Naive thymus-derived CD4-positive, alpha-beta T cell (primary cell): ENCODE measurements at places on chromosomes 12 and 14. TPM values are rescaled to one million over a fixed set of nuclear protein-coding genes. Genes with fewer than 3 reads are reported as not detected.

DNA sequence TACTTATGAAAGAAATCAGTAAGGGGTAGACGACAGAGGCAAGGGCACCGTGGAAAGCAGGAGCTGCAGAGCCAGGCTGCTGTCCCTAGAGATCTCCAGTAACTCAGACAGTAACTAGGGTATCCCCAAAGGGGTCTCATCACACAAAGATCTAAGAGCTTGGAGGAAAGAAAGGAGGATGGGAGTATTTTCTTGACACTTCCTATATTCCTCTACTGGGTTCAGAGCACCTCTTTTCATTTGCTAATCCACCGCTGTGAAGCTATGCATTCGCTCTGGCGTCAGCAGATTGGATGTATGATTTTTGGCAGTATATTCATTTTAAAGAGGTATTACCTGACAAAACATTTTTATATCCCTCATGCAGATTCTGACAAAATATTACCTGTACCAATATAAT, 12.6 kb downstream of the USP44 start:
- H3K27me3 ChIP-seq: no peaks in the 10 kb centered on the region
- no peak for DNase-seq
- H3K4me1 ChIP-seq: no peaks in the 10 kb centered on the region
- H3K4me3 ChIP-seq: no peak overlapping the region
- H3K27ac ChIP-seq: no peak overlapping the region
- H3K36me3 ChIP-seq: no peaks in the 10 kb centered on the region

DNA sequence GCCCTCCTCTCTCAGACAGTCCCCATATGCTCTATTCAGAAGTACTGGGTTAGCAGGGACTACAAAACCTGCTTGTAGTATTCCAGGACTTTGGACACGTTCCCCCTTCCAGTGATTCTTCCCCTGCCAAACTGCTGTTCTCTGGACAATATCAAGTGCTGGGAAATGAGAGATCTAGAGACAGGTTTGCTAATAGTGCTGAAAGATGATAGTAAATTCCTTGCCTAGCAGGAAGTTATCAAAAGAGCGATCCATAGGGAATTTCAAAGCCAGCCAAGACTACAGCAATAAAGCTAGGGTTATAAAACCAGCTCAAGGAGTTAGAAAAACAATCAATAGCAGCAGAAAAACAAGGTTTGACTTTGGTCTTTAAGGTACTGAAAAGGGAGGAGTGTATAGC, 15.2 kb downstream of the SLC7A8 start:
- H3K36me3 ChIP-seq: no peaks in the 10 kb centered on the region
- H3K4me3 ChIP-seq: no peak overlapping the region
- H3K4me1 ChIP-seq: no peaks in the 10 kb centered on the region

- H3K27me3 ChIP-seq: no peaks in the 10 kb centered on the region
- H3K4me1 ChIP-seq: no peaks in the 10 kb centered on the region
- no peaks in the 10 kb centered on the region for H3K36me3 ChIP-seq
- no peak overlapping the region for H3K27ac ChIP-seq
- H3K4me3 ChIP-seq: no peak overlapping the region
- DNase-seq: no peak
These were observed 1.1 kb upstream of the AQP5 start for GRCh38 chr12:49960474-49961110.

DNA sequence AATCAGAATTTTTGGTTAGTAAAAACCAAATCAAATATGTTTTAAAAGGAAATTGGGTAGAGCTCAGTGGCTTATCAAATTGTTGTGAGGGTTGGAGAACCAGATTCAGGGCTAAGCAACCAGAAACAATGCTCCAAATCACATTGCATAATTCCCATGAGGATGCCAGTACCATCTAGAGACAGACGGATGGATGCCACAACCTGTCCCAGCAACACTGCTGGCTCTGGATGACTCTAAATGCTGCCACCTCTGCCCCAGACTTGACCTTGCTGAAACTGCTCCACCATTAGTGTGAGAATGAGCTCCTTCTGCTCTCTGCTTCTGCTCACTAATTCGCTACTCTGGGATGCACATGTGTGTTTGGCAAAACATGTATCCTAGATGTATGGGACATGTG, 43.9 kb downstream of the FRS2 start:
- DNase-seq: no peak
- no peaks in the 10 kb centered on the region for H3K27me3 ChIP-seq
- no peaks in the 10 kb centered on the region for H3K36me3 ChIP-seq
- no peak overlapping the region for H3K4me3 ChIP-seq

DNA sequence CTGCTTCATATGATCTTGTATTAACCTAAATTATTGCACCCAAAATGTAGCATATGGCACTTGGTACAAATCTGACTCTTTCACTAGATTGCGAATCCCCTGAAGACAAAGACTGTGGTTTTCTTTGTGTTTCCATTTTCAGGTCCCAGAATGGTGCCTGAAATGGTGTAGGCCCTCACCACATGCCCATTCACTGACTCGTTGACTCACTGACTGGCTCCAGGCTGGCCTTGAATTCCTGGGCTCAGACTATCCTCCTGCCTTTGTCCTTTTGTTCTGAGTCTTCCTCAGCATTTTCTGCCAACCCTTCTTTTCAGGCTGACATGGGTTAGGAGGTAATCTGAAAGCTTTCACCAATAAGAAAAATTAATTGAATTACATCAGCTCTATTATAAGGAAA, 368.7 kb upstream of the GARIN6 start:
- no peak for DNase-seq
- H3K4me1 ChIP-seq: no peaks in the 10 kb centered on the region
- H3K4me3 ChIP-seq: no peak overlapping the region
- H3K27me3 ChIP-seq: no peaks in the 10 kb centered on the region
- no peak overlapping the region for H3K27ac ChIP-seq
- no peaks in the 10 kb centered on the region for H3K36me3 ChIP-seq

GRCh38 chr14:53306911-53307310, 153.8 kb upstream of the DDHD1 start:
- H3K4me1 ChIP-seq: no peaks in the 10 kb centered on the region
- no peak overlapping the region for H3K4me3 ChIP-seq
- H3K27ac ChIP-seq: no peak overlapping the region
- DNase-seq: no peak

DNA sequence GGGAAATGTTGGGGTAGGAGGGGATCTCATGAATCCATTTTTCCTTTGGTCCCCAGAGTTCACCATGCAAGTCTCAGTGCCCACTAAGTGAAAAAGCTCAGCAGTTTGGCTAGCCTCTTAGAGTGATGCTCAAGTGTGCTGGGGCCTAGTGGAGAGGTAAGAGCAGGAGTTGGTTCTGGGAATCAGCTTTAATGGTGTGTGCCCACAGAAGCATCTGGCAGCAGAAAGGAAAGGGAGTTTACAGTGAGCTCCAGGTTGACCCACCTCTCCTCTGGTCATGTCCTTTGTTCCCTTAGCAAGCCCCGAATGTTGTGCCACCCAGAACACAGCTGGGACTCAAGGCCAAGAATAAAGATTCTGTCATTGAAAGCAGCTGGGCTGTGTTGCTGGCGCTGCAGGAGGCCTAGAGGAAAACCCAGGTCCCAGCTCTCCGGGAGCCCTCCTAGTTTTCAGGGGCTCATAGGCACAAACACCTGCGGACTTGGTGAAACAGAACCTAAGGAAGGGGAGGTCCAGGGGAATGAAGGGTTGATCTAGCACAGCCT, 320.8 kb downstream of the ZFP36L1 start:
- no peak overlapping the region for H3K4me3 ChIP-seq
- H3K27me3 ChIP-seq: no peaks in the 10 kb centered on the region
- DNase-seq: no peak
- H3K4me1 ChIP-seq: peaks cover 3% of the 10 kb centered on the region

- no peak for DNase-seq
- H3K4me3 ChIP-seq: no peak overlapping the region
- H3K27me3 ChIP-seq: no peaks in the 10 kb centered on the region
- no peaks in the 10 kb centered on the region for H3K36me3 ChIP-seq
- H3K27ac ChIP-seq: no peak overlapping the region
These were observed 638.3 kb upstream of the TBX3 start for GRCh38 chr12:115322275-115322674.

DNA sequence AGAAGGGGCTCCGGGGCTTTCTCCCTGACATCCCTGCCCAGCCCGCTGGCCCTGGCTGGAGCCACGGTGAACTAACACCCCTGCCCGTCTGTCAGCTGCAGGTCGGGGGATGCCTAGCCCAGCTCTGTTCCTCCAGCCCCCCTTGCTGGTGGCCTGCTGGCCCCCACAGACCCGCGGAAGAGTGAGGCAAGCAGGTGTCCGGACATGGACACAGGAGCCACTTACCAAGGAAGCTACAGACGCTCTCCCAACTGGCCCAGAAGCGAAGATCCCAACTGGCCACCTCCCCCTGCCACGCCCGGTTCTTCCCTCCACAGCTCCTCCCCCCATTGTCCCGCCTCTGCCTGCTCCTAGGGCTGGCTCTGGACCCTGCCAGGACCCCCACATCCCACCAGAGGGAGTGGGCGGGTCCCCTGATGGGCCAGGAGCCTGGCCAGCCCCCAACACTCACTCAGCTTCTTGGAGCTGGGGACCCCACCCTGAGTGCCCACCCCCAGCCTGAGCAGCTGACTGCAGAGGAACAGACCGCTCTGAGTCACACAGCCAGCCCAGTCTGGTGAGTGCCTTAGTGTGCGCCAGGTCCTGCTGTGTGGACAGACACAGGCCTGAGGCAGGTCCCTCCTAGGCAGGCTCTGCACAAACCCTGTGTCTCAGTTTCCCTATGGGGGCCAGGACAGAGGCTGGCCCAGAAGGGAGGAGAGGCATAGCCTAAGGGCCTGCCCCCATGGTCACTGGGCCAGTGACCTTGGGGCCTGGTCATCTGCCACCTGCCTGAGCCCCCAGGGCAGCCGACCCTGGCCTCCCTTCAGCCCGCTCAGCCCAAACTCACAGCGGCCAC, 7.7 kb downstream of the AHNAK2 start:
- no peak overlapping the region for H3K27ac ChIP-seq
- no peaks in the 10 kb centered on the region for H3K4me1 ChIP-seq
- H3K27me3 ChIP-seq: no peaks in the 10 kb centered on the region
- no peak for DNase-seq

DNA sequence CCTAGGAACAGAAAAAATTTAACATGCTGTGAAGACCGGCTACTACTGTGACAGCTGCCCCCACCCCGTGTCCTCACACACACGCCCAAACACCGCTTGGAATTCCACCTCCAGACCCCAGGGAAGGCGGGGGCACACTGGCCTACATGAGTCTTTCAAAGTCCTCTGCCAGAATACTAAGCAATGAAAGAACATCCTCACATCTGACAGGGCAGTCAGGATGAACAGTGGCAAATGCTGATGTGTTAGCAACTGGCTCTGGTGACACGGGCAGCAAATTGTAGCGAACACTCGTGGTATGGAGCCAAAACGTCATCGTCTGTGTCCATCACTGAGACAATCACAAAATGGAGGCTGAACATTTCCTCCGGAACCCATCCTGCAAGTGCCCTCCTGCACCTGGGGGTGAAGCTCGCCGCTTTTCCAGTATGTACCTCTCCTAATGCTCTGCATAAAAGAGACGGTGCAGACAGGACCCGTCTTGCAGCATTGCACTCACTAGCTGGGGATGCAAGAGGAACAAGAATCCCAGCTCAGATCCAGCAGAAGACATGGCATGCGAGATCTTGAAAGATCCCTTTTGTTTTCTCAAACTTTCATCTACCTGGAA, 94.8 kb downstream of the BCL11B start:
- H3K27ac ChIP-seq: peak overlapping the region; percentile 85
- peaks cover 58% of the 10 kb centered on the region for H3K36me3 ChIP-seq
- H3K4me1 ChIP-seq: peaks cover 28% of the 10 kb centered on the region
- no peak for DNase-seq
- no peak overlapping the region for H3K4me3 ChIP-seq

GRCh38 chr12:27937768-27938167, 34.8 kb downstream of the PTHLH start:
- no peak overlapping the region for H3K4me3 ChIP-seq
- H3K4me1 ChIP-seq: no peaks in the 10 kb centered on the region
- H3K36me3 ChIP-seq: no peaks in the 10 kb centered on the region
- no peak overlapping the region for H3K27ac ChIP-seq

DNA sequence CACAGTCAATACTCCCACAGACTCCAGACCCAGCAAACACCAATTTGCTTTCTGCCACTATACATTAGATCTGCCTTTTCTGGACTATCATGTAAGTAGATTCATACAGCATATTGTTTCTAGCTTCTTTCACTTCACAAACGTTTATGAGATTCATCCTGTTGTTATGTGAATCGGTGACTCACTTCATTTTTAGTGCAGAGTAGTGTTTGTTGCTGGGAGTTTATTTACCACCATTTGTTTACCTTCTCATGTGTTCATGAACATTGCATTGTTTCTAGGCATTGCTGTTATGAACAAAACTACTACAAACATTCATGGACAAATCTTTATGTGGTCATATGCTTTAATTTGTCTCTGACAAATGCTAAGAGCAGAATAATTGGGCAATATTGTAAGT, 807.8 kb upstream of the TMEM132C start:
- no peaks in the 10 kb centered on the region for H3K4me1 ChIP-seq
- H3K36me3 ChIP-seq: no peaks in the 10 kb centered on the region
- H3K4me3 ChIP-seq: no peak overlapping the region
- no peak for DNase-seq
- H3K27ac ChIP-seq: no peak overlapping the region
- H3K27me3 ChIP-seq: no peaks in the 10 kb centered on the region

GRCh38 chr14:33617154-33617553, 333.7 kb downstream of the EGLN3 start:
- H3K4me3 ChIP-seq: no peak overlapping the region
- no peaks in the 10 kb centered on the region for H3K36me3 ChIP-seq
- H3K27me3 ChIP-seq: no peaks in the 10 kb centered on the region
- H3K27ac ChIP-seq: no peak overlapping the region
- DNase-seq: no peak
- no peaks in the 10 kb centered on the region for H3K4me1 ChIP-seq

DNA sequence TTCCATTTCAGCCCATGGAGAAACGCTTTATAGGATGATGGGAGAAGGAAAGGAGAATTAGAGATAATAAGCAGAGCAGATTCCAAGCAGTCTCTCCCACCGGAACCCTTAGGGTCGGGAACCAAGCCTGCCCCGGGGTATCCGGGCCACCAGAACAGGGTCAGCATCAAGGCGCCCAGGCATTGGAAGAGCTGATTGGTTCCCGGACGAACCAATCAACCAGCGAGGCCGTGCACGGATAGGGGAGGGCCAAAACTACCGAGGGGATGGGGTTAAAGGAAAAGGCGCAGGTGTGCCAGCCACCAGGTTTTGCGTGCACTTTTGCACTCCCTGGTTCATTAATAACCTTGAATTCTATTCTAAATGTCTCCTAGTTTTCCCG, 1.7 kb downstream of the PPM1H start:
- peaks cover 7% of the 10 kb centered on the region for H3K27me3 ChIP-seq
- no peaks in the 10 kb centered on the region for H3K36me3 ChIP-seq
- no peaks in the 10 kb centered on the region for H3K4me1 ChIP-seq
- DNase-seq: no peak

GRCh38 chr14:89351516-89352404, 65.3 kb downstream of the FOXN3 start:
- no peaks in the 10 kb centered on the region for H3K27me3 ChIP-seq
- peaks cover 23% of the 10 kb centered on the region for H3K4me1 ChIP-seq
- DNase-seq: no peak
- H3K4me3 ChIP-seq: peak overlapping the region; percentile 6

GRCh38 chr12:123126294-123127181, 24.4 kb downstream of the PITPNM2 start:
- no peaks in the 10 kb centered on the region for H3K27me3 ChIP-seq
- DNase-seq: no peak
- no peak overlapping the region for H3K4me3 ChIP-seq
- no peaks in the 10 kb centered on the region for H3K4me1 ChIP-seq

The PLEKHD1 gene
- polyA plus RNA-seq: 0.23 TPM

The IGFBP6 gene
- polyA plus RNA-seq: 0.81 TPM

The ZNF891 gene
- 0.56 TPM for polyA plus RNA-seq

The DHRS2 gene
- 0.63 TPM for polyA plus RNA-seq

The AQP2 gene
- polyA plus RNA-seq: not detected

The NTF3 gene
- polyA plus RNA-seq: not detected

The FAM222A gene
- polyA plus RNA-seq: 0.09 TPM

The NID2 gene
- polyA plus RNA-seq: not detected

The KRT6B gene
- polyA plus RNA-seq: not detected

The PTHLH gene
- polyA plus RNA-seq: not detected
